ENCODE measurements at places on chromosomes 4 and X. TPM values are rescaled to one million over a fixed set of nuclear protein-coding genes. Genes with fewer than 3 reads are reported as not detected.

DNA sequence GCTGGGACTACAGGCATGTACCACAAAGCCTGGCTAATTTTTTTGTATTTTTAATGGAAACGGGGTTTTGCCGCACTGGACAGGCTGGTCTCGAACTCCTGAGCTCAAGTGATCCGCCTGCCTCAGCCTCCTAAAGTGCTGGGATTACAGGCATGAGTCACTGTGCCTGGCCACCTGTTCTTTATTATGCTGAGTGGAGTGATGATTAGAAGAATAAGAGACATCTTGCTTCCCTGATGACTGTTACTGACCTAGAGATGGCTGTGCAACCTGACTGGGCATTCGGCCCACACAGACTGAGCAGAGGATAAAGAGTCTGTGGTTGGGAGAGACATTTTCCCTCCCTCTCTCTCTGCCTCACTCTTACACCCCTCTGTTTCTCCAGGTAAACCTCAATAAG lies 56.7 kb downstream of the SPINK2 start:
- no peak for DNase-seq

DNA sequence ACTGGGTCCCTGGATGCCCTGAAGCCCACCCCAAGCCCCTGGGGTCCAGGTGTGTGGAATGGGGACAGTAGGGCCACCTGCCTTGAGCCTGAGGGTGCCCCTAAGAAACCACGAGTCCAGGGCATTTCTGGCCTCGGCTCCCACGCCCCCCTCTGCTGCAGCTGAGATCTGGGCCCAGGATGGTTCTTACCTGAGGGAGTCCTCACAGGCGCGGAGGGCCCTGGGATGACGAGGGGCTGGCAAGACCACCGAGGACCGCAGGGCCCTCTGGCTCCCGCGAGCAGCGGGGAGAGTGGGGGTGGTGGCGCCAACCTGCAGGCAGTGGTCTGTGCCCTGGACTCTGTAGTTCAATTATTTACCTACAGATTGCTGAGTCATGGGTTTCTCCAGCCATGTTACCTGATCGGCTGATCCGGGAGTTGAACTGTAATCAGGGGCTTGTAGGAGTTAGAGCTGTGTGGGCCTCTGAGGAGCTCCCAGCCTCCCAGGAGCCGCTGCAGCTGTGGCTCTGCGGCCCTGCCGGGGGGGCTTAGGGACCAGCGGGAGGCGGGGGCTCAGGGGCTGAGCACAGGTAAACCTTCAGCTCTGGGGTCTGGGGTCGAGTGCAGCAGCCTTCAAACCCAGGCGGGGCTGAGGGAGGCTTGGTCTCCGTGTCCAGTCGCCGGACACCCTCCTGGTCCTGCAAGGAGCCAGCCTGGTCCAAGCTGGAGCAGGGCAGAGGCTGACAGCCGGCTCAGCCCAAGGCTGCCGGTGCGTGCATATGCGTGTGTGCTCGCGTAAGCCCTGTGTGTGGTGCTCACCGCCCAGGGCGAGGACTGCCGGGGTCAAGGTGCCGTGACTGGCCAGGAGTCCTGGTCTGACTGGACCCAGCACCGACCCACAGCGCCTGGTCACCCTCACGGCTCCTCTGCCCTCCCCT lies at the start of gene SLC26A1:
Gene SLC26A1 (minus strand): TSS at position 294 of the 919 bp plus-strand sequence. CDS start 1,701 bp downstream, outside the sequence.
- DNase-seq = no peak

DNA sequence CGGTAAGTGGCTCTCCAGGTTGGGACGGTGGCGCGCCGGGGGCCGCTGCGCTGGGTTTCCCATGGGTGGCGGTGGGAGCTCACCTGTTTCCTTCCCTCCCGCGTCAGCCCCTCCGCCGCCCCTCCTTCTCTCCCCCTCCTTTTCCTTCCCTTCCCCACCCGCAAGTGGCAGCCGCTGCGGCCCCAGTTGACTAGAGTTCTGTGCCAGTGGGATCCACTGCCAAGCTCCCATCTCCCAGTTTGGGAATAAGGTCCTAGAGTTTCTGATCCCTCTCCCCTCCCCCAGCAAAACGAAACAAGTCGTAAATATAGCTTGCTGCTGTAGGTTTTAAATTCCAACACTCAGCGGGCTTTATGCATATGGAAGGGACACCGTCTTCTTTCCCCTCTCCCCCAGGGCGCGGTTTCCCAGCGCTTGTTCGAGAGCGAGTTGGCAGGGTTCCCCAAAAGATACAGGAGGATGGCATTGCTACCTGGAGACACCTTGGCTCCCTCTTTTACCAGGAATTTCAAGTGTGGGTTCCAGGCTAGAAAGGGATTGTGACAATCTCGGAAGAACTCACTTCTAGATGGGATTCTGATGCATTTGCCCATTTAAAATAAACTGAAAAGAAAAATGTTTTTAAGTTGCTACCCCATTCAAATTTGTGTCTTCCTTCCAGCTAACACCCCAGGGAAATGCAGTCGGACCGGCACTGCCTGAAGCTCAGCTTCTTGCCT lies 1.2 kb downstream of the TLL1 start:
- DNase-seq = peak; percentile 26

GRCh38 chr4:123939621-123940020 lies 543.0 kb downstream of the SPRY1 start:
- DNase-seq = no peak

DNA sequence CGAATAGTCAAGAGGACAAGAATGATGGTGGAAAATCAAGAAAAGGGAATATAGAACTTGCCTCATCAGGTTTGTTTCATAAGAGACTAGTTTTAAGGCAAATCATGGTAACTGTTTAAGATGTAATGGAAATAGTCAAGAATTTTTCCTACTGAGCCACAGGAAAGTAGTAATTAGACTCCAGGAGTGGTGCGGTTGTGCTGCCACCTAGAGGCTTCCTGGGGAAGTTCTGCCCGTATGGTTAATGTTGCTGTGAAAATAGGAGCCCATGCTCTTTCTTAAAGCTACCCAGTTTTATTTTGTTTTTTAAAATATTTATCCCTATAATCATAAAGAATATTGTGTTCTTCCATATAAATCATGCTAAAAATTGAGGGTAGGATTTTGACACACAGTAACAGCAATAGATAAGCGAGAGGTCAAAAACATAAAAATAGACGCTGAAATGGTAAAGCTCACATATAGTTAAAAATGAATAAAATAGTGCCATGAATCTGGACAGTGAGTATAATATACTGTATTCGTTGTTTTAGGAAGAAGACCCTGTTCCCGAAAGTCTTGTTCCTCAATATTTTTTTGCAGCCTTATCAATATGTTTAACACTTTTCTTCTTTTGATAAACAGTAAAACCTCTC lies 87.0 kb downstream of the PHOX2B start:
- DNase-seq = peak; percentile 58

DNA sequence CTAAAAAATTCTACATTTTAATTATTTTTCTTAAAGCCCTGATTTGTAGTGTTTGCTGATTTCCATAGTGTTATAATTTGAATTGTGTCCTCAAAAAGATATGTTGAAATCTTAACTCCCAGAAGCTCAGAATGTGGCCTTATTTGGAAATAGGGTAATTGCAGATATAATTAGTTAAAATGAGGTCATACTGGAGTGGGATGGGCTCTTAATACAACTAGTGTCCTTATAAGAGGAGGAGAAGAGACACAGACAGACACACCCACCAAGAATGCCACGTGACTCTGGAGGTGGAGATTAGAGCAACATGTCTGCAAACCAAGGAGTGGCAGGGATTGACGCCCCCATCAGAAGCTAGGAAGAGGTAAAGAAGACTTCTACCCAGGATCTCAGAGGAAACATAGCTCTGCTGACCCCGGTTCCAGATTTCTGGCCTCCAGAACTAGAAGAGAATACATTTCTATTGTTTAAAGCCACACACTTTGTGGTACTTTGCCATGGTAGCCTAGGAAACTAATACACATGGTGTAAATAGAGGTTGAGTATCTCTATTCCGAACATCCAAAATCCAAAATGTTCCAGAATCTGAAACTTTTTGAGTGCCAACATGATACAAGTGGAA lies 70.5 kb upstream of the IRF2 start:
- no peak for DNase-seq

DNA sequence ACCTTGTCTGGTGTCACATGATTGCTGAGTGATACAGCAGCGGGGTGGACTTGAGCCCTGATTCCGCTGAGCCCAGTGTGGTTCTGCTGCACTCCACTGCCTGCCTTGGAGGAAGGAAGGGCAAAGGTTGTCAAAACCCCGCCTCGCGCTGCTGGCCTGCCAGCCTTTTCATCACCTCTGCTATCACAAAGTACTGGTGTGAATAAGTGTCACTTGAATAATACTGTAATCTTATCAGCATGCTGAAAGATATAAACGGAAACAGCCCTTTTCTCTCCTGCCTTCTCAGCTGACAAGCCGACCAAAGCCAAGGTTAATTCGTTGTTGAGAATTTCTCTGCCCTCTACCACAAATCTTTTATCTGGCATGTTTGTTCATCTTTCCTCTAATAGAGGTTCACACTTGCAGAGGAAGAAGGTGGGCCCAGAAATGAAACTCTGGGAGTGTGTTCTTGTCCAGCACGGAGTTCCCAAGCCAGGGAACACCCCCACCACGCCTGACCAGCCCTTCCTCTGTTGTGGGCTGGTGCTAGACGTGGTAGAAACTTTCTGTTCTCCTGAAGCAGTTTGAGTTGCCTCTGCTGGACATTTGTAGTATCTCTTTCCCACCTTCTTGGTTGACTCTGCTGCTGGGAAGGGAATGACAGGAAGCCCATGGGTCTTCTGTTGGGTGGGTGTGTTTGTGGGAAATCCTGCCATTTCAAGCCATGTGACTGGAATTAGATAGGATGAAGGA lies 21.5 kb downstream of the FHDC1 start:
- DNase-seq = no peak

- DNase-seq = no peak
Measured at GRCh38 chr4:61442936-61443335, 242.8 kb downstream of the ADGRL3 start.

GRCh38 chr4:118774989-118775388 lies 60.9 kb downstream of the SEC24D start:
- DNase-seq = no peak

- no peak for DNase-seq
Measured at GRCh38 chrX:33285550-33285949, 74.2 kb upstream of the DMD start.

- no peak for DNase-seq
Measured at GRCh38 chr4:37058826-37059225, 185.7 kb upstream of the NWD2 start.

DNA sequence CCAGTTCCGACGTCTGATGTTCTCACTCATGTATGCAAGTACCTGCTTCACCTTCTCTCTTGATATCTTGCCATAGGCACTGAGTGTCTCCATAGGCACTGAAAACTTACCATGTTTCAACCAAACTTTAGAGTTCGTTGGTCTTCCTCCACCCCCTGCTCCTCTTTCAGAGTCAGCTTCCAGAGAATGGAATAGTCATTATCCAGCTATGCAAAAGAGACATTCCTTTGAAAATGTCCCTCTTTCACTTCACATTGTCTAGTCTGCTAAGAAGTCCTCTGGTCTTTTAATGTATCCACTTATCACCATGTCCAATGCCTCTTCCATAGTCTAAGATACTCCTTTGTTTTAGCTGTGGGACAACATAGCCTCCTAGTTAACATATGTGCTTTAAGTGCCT lies 566.0 kb upstream of the TENM3 start:
- DNase-seq = no peak

DNA sequence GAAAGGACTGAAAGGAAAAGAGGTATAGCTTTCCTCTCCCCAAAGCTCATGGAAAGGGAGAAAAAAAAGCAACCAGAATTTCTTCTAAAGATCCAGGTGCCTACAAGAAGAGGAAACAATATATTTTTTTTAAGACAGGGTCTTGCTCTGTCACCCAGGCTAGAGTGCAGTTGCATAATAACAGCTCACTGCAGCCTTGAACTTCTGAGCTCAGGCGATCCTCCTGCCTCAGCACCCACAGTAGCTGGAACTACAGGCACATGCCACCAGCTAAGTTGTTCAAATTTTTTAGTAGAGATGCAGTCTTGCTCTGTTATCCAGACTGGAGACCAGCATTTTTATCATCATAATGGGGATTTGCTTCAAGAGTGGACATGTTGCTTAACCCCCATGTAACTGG lies 30.5 kb upstream of the BBS12 start:
- DNase-seq = no peak

DNA sequence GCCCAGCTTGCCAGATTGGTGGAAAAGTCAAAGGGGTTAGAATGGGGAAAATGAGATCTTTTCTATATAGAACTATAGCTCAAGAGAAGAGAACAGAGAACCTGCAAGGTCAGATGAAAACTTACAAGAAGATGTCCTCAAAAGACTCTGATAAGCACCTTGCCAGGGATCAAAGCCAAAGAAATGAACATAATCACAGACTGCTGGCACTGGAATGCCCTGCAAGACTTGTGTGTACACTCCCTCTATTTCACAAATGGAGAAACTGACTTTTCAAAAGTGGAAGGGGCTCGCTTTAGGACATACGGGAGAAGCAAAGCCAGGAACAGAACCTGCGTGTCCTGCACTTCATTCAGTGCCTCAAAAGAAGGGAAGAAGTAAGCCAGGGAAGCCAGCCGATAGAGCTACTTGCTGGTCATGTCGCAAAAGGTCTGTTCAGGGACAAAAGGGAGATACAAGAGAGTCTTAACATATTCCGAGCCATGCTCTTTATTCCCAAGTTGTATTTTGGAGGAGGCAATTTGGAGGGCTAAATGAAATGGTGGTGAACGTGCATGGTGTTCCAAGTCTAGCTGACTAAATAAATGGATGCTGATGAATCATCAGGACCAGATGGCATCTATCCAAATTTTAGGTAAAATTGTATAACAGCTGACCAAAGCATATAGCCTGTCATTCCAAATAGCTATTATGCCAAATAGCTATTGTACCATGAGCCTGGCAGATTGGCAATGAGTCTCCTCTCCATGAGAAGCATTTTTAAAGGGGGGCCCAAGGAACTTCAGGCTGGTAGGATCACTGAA lies 175.6 kb upstream of the GPC4 start:
- no peak for DNase-seq

DNA sequence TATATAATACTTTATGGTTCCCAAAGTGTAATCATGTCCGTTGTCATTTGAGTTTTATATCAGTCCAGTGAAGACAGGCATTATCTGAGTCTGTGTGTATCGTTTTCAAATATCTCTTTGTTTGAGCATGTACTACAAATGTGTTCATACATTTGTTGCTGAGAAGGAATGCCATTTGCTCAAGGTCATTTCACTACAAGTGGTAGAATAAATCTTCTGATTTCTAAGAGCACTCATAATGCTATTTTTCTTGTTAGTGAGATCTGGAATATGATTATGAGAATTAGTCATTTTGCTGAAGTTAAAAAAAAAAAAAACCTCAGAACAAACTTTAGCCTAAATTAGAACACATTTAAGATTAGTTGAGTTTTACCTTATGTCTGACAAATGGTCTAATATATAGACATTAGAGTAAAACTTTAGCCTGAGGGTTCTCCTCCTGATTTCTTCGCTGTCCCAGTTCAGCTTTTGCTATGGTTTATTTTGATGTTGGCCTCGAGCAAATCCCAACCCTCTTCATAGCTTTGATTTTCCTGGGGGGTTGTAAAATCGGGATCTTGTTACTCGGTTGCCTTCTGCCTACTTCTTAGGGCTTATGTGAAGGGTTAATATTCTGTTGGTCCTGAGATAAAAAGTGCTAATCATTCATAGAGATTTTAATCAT lies 87.1 kb downstream of the TMEM131L start:
- no peak for DNase-seq

The FDCSP gene
- not detected for total RNA-seq

The CXorf58 gene
- total RNA-seq = not detected

The NWD2 gene
- total RNA-seq = not detected

The EXOC1L gene
- not detected for total RNA-seq
